Activated T-cell treated with anti-CD3 and anti-CD28 coated beads for 24 hours (primary cell): ENCODE measurements at places on chromosomes 5 and 9.

DNA sequence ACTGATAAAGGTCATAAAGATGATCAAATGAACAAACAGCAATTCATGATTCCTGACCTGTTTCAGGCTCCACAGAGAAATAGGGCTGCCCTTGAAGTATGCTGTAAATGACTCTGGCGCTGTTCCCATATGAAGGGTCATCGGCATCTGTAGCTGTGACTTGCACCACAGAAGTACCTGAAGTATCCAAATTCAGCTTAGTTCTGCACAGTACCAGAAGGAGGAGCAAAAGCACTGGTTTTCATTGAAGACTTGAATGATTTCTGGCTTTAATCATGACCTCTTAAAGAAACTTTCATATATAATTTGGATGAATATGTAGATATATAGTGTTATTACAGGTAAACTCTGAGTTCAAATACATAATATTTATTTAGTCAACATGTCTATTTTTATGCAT is 109.1 kb downstream of the CDH10 start:
- DNase-seq, result no peak

GRCh38 chr9:18268381-18268780 is 205.6 kb upstream of the ADAMTSL1 start:
- DNase-seq, result no peak

GRCh38 chr9:37042421-37042820 is 8.4 kb upstream of the PAX5 start:
- DNase-seq, result no peak

DNA sequence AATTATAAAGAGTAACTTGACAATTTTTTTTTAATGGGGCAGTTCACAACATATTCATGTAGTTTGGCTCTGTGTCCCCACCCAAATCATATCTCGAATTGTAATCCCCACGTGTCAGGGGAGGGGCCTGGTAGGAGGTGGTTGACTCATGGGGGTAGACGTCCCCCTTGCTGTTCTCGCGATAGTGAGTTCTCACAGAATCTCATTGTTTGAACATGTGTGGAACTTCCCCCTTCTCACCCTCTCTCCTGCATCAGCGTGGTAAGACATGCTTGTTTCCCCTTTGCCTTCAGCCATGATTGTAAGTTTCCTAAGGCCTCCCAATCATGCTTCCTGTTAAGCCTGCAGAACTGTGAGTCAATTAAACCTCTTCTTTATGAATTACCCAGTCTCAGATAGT is 40.7 kb downstream of the FBXW11 start:
- DNase-seq, result peak; percentile 37

DNA sequence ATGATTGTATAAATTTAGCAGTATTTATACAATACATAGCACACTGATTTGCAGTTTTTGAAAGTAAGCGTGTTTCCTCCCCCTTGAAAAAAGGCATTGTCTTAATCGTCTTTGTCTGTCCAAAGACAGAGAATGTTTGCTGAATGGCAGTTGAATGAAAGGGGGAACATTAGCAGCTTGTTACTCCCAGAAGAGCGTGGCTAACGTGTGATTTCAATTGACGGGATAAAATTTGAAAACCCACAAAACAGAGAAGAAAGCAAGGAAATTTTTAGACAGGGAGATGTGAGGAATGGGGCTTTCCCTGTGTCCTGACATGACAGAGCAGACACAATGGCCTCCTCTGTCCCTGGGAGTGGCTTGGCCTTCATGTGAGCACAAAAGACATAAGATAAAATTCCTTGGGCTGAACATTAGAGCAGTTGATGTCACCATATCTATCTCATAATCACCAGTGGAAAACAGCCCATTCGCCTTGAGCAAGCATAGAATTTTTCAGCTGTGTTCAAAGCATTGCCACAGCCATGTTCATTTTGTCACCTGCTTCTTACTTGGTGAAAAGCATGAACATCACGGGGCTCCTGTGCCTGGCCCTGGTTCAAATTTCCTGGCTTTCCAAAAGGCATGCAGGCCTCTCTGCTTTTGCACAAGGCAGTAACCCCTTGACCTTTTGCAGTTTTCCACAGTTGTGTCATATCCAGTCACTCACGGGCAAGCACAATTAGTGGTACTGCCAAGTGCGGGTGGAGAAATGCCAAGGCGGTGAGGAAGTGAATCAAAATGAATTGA is 126.9 kb downstream of the TLE1 start:
- DNase-seq, result no peak

DNA sequence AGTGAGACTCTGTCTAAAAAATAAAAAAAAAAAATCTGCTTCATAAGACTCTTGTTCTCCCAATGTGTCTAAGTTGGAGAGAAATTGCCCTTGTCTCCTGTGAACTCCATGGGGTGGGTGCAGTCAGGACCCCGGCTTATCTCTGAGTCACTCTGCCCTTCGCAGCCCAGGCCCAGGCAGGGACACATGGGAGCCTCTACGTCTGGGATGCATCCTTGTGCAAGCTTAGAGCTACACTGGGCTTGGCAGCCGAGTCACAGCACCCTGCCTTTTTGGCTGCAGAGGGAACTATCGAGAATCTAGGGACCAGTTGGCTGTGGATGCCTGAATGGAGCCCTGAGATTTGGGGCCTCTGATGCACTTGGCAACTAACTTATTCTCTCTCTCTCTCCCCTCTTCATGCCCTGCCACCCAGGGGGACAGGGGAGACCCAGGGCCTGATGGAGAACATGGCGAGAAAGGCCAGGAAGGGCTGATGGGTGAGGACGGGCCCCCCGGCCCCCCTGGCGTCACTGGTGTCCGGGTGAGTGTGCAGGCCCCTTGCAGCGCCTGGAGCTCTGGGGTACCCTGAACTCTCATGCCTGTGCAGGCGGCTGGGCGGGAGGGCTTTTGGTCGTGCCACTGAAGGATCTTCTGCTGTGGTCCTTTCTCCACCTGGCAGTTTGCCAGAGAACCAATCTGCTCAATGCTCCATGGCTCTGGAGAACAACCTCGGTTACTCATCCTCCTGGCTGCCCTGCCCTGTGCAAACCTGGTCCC is 47.5 kb upstream of the ORM1 start:
- no peak for DNase-seq

DNA sequence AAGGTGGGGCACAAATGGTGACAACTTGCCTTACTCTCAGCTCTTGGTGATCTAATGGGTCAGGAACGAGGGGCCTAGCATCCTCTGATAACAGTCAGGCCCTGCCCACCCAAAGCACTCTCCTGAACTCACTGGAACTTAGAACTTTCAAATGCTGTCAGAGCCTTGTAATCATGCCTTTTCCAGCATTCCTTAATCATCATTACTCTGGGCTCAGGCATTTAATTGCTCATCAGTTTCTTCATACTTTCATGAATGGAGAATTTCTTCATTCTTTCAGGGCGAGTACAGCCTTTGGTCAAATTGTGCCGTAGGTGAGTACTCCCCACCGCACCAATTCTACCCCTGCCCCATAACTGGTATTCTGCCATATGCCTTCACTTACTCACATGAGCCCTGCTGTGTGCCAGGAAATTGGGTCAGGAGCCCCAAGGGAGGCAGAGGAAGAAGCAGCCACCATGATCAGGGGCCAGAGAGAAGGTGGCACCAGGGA is 30.2 kb upstream of the DUSP1 start:
- DNase-seq, result no peak

DNA sequence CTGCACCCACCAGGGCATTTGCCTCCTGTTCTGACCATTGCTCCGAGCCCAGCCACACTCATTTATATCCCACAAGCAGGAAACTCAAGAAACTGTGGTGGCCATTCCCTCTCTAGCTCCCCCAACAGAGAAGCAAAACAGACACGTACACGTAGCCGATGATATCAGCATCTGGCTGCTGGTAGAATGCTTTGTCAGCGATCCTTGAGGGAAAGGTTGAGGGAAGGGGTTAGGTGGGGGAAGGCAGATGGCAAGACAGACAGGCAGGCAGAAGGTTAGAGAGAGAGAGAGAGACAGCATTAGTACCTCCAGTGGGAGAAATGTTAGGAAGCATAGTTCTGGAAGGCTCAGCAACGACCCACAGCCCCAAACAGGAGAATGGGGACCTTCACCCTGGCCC is 7.8 kb downstream of the HIGD2A start:
- DNase-seq, result no peak

DNA sequence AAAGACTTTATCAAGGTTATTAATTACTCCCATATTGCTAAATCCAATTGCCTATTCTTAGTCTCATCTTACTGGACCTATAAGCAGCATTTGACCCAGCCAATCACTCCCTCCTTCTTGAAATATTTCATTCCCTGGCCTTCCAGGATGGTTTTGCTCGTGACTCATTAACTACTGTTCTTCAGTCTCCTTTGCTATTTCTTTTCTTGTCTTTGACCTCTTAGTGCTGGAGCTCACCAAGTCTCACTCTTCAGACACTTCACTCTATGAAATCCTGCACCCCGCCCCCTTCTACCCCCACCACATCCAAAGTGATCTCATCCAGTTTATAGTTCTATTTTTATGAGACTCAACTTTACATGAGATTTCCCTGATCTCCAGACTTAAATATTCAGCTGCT is 803.1 kb upstream of the WWC1 start:
- DNase-seq, result no peak

GRCh38 chr5:154618696-154619095 is 136.5 kb upstream of the LARP1 start:
- DNase-seq, result no peak

DNA sequence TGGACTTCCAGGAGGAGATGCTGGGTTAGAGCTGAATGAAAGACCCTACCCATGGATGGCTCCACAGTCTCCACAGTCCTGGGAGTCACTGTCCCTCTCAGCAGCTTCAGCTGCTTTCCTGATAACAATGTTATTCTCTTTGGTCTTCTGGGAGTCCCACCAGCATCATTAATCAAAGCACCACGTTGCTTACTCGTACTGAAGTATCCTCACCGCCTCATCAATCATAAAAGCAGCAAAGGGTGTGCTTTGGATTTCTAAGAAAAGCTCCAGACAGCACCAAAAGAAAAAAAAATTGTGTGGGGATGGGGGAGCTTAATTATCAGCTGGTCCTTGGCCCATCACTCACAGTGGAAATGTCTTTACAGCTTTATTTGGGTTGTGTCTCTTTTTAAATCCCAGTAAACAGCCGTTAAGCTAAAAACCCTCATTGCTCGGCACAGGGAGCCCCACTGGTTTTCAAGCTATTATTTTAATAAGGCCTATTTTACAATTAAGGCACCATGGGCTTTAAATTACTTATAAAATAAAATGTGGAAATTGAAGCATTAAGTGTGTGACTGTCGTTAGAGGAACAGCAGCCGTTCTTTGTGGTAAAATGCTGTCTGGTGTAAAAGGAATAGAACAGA is 538.0 kb downstream of the EBF1 start:
- no peak for DNase-seq

GRCh38 chr9:110578575-110579033 is 937 bp downstream of the SVEP1 start:
- DNase-seq, result no peak

DNA sequence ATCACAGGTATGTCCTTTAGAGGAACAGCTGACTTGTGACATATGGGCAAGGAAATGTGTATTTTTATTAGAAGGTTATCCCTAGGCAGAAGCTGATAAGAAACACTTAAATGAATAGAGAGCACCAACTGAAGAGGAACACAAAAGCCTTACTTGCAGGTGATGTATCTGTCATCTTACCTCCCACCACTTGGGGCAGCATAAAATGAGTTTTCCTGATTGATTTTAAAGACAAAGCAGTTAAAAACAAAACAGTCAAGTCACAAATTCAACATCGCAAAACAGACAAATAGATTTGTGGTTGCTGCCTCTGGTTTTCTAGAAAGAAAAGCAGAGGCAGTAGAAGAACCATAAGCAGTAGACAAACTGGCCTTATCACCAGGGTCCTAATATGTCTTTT is 302.4 kb upstream of the ZNF462 start:
- DNase-seq, result no peak

DNA sequence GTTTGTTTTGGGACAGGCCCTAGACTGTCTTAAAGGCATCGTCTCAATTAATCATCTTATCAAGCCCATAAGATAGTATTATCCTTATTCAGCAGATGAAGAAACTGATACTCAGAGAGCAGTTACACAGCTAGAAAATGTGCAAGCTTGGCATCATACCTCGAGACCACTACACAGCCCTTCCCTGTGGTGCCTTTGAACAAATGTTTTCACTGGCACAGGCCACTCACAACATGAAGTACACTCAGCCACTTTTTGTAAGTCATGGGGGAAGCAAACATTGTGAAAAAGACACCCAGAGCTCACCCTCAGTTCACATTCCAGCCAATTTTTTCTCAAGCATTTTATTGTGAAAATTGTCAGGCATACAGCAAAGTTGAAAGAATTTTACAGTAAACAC is 122.5 kb downstream of the WDR41 start:
- no peak for DNase-seq

GRCh38 chr9:95399261-95399660 is 81.8 kb upstream of the FANCC start:
- no peak for DNase-seq

GRCh38 chr5:174111287-174111973 is 65.9 kb downstream of the NSG2 start:
- DNase-seq, result no peak

DNA sequence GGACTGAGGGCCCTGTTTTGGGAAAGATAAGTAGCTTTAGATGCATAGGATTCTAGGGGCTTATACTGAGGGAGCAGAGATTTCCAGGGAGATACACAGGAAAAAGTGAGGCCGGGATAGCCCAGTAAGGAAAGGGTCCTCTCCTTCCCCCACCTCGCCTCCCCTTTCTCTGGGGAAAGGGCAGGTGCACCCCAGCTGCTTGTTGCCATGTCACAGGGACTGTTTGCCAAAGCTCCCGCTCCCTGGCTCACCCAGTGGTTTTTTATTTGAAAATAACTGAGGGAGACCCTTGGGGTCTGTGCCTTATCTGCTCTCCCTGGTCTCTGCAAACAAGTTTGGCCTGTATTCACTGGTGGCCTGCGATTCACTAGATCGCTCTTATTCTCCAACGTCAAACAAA is 51.2 kb downstream of the RGS3 start:
- no peak for DNase-seq

GRCh38 chr5:107216587-107216986 is 454.1 kb downstream of the EFNA5 start:
- no peak for DNase-seq

DNA sequence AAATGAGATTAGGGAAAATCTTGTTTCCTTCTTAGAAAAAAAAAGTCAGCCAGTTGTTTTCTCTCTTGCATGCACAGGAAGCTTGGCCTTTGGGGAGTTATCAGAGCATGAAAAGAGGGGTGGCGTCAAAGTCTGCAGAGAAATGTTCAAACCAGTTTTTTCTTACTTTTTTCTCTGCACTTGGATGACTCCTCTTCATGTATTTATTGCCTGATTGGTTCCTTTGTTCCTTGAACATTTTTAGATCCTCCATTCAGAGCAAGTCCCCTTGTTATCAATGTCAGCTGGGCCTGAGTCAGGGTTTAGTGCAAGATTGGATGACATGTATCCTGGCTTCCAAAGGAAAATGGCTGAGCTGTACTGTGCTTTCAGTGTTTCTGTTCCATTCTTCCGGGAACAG is 392.6 kb upstream of the BRINP1 start:
- no peak for DNase-seq

- no peak for DNase-seq
These were observed 43.8 kb downstream of the SPINK5 start for GRCh38 chr5:148107608-148108007.

- no peak for DNase-seq
These were observed 61.8 kb upstream of the LRRTM2 start for GRCh38 chr5:138936968-138937345.

GRCh38 chr9:114112778-114113584 is 13.9 kb upstream of the KIF12 start:
- no peak for DNase-seq

- no peak for DNase-seq
These were observed 46.4 kb downstream of the GOLPH3 start for GRCh38 chr5:32127711-32128110.

GRCh38 chr5:14261235-14261634 is 118.1 kb downstream of the TRIO start:
- no peak for DNase-seq

GRCh38 chr9:88106492-88106891 is 31.8 kb downstream of the SPATA31C2 start:
- DNase-seq, result peak; percentile 8
